ENCODE measurements at places on chromosomes 11 and 22.
A peak's percentile ranks its signal among the peaks of the same experiment; 100 is the strongest.

GRCh38 chr11:57116654-57117053 lies 65.1 kb upstream of the LRRC55 start:
- peak; percentile 70 for DNase-seq

DNA sequence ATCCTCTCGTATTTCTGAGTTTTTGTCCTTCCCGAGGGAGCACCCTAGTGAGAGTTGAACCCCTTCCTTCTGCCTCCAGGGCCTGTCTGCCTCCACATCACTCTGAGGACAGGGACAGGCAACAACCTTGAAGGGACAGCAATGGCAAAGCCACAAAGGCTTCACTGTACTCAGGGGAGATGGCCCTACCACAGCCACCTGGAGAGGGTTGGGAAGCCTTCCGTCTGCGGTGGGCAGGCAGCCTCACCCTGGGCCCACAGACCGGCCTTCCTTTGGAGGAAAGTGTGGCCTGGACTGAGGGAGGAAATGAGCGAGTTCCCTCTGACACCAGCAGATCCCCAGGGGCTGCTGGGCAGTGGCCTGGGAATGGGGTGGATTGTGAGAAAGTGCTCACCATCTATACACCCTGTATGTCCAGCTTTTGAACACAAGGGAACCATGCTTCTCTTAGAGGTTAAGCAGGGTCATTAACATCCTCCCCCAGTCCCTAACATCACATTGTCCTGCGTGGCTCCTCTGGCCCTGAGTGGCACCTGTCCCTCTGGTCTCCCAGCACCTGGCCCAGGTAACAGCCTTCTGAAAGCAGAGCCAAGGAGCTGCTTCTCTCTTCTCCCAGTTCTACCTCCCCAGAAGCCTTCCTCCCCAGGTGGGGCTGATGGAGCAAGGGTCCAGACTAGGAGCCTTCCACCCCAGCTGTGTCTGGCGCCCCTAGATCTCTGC lies 6.8 kb downstream of the SLC35C1 start:
- no peak for DNase-seq

GRCh38 chr11:66314561-66315497 lies 2.0 kb downstream of the CD248 start:
- no peak for DNase-seq

GRCh38 chr11:13373216-13373615 lies 89.8 kb downstream of the BTBD10 start:
- DNase-seq, result no peak

DNA sequence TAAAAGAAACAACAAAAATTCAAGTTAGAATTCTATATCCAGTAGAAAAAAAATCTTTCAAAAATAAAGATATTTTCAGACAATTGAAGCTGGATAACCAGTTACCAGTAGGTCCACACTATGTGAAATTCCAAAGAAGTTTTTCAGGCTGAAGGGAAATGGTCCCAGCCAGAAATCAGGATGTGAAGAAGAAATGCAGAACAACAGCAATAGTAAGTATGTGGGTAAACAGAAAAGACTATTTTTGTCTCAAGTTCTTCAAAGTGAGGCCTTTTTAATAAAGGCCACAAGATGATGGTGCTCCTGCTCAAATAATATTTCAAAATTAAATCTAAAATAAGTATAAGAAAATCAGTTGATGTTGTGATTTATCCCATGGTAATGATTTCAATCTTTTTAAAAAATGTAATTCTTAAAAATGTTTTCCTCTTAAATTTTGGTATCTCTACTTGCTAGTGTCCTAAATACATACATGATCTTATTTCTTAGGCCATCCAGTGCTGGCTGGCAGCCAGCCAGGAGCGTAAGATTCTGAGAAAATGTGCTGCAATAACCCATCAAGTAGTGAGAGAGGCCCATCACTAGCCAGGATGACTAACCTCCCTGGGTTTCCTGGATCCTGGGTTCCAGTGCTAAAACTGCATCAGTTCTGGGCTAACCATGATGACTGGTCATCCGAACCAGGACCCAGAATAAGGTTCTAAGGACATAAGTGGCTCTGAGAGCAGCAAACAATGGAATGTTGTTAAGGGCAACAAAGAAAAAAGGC lies 15.6 kb upstream of the UCP3 start:
- DNase-seq, result peak; percentile 84

DNA sequence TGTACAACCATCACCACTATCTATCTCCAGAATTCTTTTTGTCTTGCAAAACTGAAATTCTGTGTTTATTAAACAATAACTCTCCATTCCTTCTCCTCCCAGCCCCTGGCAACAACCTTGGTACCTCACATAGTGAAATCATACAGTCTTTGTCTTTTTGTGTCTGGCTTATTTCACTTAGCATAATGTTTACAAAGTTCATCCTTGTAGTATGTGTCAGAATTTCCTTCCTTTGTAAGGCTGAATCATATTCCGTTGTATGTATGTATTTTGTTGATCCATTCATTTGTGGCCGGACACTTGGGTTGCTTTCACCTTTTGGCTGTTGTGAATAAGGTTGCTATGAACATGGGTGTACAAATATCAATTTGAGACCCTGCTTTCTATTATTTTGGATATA lies 243.7 kb upstream of the TBCEL start:
- no peak for DNase-seq

- DNase-seq, result peak; percentile 90
These were observed 219.6 kb upstream of the SESN3 start for GRCh38 chr11:95450547-95451123.
